ENCODE measurements at places on chromosomes 3 and 15.

GRCh38 chr3:57546616-57547015 is 2.5 kb upstream of the DNAH12 start:
- no peak for DNase-seq

GRCh38 chr15:85543741-85544155 is 163.3 kb downstream of the AKAP13 start:
- DNase-seq: peak; percentile 26

DNA sequence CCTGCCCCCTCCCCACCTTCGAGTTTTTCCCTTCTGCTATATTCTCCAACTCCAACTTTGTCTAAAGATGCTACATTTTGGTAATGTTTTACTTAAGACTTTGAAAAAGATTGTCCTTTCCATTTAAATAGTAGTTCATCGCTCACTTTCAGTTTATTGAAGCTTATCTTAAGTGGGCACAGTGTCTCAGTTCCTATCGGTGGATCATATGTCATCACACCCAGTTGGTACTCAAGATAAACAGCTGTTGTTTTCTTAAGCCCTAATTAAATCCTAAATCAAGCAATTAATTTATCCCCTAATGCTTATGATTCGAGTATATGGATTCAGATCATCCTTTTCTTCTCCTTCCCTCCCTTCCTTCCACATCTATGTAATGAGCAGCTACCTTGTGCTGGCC is 210.7 kb downstream of the TLE3 start:
- no peak for DNase-seq

DNA sequence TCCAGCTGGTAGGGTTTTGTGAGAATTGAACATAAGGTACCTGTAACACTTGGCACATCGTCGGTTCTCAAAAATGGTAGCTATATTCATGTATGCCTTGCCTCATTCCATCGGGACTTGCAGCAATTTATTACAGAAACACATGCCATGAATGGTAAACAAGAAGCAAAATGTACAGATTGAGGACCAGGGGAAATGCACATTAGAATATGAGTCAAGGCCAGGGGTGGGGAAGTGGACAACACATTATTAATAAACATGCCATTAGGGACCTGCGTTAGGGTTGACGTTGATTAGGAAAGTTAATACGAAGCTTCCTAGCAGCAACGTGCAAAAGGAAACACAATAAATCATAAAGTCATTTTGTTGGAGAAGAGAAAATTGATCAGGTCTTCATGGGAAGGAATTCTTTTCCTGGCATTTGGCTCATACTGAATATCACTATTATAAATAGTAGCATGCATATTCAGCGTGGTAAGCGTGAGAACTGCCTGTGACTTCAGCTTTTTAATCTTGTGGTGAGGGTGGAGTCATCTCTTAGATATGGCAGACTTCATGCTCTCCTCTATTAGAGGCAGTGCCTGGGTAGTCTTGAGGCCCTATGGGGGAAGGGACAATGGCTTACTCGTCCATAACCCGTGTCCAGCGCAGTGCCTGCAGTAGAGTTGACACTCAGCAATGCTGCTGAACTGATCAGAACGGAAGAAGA is 184.9 kb downstream of the SV2B start:
- DNase-seq: no peak

- no peak for DNase-seq
Observed at GRCh38 chr3:105032541-105032940, 334.2 kb upstream of the ALCAM start.

DNA sequence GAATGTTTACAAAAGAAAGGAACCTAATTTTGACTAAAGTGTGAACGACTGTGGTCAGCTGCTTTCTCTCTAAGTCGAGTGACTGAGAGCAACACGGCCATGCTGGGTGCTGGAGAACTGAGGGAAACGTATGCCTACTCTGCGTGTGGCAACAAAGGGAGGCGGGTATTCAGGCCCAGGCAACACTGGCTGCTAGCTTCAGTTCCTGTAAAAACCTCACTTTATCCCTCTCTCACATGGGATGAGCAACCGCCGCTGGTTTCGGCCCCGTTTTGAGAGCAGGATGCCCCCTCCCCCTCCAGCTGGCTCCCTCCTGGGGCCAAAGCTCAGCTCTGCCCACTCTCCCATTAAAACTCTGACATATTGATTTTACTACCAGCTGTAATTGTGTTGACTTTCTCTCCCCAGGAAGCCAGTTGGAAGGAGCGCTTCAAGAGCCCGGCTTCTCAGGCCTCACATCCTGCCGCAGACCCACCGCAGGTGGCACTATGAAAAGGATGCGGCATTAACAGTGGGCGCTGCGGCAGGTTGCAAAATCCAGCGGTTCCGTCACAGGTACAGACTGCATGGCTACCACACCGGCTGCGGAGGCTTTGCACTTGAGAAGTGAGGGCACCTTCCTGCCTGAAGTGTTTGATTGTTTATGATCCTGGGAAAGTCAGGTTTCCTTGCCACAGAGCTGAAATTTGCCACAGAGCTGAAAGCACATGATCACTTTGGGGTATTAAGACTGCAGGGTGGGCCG is 12.7 kb downstream of the PLXND1 start:
- DNase-seq: peak; percentile 79

- no peak for DNase-seq
Observed at GRCh38 chr3:157232141-157232540, 72.2 kb upstream of the CCNL1 start.

DNA sequence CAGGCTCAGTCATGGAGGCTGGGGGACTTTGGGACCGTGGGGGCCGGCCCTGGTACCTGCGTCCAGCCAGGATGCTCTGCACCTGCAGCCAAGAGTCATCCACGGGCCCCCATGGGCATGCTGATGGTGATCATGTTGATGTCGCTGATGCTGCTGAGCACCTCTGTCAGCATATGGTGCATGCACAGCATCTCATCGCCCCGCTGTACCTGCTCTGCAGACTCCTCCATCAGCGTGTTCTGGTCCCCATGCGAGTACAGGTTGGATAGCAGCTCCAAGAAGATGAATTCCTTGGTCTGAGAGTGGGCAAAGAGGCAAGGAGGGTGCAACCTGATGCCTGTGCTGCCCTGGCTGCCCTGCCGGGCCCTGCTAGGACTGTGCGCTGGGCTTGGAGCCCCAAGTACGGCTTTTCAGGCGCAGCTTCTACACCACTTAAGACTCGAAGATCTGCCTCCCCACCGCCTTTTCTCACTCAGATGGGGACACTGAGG is 7.2 kb downstream of the RPS17 start:
- no peak for DNase-seq

DNA sequence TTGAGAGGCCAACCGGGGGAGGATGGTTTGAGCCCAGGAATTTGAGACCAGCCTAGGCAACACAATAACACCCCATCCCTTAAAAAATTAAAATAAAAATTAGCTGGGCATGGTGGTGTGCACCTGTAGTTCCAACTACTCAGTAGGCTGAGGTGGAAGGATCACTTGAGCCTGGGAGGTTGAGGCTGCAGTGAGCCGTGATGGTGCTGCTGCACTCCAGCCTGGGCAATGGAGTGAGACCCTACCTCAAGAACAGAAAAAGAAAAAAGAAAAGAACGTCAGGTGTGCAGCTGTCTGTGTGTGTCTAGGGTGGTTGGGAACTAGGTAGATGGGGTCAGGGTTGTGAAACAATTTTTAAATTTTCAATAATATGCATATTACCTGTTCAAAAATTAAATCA is 96.2 kb upstream of the BHLHE40 start:
- DNase-seq: no peak

DNA sequence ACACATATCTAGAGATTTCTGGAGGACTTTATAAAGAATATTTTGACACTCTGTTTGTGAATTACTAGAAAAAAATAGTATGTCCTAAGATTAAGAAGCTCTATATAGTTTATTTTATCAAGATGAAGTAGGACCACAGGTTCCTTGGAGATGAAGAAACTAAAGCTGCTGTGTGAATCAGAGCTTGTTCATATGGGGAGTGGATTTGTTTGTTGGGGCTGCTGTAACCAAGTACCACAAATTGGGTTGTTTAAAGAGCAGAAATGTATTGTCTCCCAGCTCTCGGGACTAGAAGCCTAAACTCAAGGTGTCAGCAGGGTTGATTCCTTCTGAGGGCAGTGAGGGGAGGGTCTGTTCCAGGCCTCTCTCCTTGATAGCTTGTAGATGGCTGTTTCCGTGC is 270.6 kb upstream of the UMPS start:
- no peak for DNase-seq

- DNase-seq: no peak
Observed at GRCh38 chr3:184559336-184559735, 2.2 kb upstream of the EPHB3 start.

- DNase-seq: no peak
Observed at GRCh38 chr3:123719862-123720453, 135.1 kb upstream of the HACD2 start.

- no peak for DNase-seq
Observed at GRCh38 chr3:182325213-182325950, 467.9 kb upstream of the ATP11B start.

DNA sequence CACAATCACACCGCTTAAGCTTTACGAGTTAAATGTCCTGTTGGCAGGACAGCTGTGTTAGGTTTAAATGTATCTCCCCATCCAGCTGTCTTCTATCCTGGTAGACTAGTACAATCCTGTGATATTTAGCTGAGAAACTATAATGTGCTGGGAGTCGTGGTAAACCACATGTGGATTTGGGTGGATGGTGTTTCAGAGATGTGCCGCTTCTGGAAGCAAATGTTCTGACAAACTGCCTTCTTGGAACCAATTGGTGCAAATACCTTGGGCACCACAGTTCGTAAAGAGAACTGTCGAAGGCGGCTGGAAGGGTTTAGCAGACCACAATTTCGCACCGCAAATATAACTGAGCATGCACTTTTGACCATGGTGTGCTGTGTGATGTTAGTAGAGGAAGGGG is 15.0 kb downstream of the SCG5 start:
- no peak for DNase-seq

DNA sequence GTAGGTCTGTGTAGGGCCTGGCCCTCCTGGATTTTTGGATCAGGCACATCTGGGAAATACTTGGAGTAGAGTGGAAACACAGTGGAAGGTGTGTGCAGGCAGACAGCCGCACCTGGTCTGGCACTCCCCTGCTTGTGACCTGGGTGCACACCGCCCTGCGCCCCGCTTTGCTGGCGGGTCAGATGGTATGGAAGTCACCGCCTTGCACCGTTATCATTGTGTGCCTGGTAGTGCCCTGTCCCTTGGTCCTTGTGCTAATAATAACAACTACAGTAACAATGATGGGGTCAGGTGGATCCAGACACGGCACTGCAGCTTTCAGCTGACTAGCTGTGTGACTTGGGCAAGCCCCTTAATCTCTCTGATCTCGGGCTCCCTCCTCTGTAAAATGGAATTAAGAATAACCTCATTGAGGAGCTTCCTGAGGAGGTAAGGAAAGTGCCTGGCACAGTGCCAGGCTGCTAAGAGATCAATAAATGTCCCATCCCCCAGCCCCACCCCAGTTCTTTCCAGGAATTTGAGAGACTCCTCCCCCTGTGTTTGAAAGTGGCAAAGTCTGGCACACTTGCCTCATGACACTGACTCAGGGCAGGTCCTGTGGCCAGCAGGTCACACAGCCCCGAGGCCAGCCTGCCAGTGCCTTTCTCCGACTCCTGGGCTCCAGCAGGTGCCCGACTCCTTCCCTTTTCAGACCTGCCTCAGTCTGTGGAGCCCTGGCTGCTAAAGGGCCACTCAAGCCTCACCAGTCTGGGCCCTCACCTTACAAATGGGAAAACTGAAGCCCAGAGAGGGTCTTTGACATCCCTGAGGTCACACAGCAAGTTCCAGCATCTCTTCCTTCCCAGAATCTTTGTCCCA is 9.8 kb downstream of the ISG20 start:
- DNase-seq: no peak

DNA sequence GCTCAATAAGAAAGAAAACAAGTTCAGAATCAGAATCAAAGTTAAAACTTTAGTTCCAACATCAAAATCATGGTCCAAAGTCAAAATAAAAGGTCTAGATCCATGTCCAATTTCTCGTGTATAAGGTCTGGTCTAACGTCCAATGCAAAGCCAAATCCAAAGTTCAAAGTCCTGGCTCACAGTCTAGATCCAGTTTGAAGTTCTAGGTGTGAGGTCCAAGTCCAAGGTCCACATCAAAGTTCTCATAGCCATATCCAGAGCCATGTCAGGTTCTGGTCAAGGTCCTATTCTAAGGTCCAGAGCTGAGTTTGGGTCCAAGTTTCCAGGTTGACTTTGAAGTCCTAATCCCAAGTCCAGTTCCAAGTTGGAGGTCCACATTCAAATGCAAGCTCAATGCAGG is 40.7 kb upstream of the VIPR1 start:
- DNase-seq: no peak

- no peak for DNase-seq
Observed at GRCh38 chr3:3184876-3185275, 5.4 kb upstream of the CRBN start.

DNA sequence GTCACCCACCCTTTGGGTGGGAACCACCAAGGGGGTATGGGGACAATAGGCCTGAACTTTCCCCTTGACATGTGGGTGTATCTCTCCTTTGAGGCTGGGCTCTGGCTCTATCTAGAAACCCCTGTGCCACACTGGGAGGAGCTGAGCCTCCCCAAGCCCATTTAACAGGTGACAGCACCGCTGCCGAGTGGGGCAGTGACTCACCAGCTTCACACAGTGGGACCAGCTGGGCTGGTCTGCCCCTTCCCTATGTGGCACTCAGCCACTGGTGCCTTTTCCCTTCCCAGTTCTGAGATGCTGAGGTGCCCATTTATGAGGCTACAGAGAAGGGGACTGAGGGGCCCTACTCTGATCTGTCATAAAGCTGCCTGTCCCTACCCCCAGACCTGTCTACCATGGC is 5.1 kb downstream of the PSTPIP1 start:
- DNase-seq: no peak

DNA sequence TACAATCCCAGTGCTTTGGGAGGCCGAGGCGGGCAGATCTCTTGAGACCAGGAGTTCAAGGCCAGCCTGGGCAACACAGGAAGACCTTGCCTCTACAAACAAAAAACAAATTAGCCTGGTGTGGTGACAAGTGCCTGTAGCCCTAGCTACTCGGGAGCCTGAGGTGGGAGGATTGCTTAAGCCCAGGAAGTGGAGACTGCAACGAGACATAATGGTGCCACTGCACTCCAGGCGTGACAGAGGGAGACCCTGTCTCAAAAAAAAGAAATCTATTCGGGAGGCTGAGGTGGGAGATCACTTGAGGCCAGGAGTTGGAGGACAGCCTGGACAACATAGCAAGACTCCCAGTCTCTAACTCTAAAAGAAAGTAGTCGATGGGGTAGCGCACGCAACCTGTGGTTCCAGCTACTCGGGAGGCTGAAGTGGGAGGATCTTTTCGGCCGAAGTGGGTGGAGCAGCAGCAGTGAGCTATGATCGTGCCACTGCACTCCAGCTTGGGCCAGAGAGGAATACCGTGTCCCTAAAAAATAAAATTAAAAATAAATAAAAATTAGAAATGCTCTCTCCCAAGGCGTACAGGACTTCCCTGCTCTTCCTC is 775 bp downstream of the C3orf33 start:
- peak; percentile 30 for DNase-seq

DNA sequence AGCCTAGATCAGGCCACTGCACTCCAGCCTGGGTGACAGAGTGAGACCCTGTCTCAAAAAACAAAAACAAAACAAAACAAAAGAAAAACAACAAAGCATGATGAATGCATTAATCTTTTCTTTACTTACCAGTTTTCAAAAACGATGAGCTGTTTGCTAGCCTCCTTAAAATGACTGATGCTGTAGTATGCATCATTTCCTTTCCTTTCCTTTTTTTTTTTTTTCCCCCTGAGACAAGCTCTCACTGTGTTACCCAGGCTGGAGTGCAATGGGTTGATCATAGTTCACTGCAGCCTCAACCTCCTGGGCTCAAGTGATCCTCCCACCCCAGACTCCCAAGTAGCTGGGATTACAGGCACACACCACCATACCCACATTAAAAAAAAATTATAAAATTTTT is 202.0 kb downstream of the ADAMTSL3 start:
- DNase-seq: no peak

Data from activated CD4-positive, alpha-beta T cell treated with anti-CD3 and anti-CD28 coated beads, Interleukin-2, amount 50 U/mL, for 16 hours (primary cell).